SJCRH30 (cell line): ENCODE measurements at places on chromosomes 4 and X. TPM values are rescaled to one million over a fixed set of nuclear protein-coding genes. Genes with fewer than 3 reads are reported as not detected.

GRCh38 chr4:184815046-184815877, 10.5 kb downstream of the ACSL1 start:
- peak; percentile 69 for DNase-seq

DNA sequence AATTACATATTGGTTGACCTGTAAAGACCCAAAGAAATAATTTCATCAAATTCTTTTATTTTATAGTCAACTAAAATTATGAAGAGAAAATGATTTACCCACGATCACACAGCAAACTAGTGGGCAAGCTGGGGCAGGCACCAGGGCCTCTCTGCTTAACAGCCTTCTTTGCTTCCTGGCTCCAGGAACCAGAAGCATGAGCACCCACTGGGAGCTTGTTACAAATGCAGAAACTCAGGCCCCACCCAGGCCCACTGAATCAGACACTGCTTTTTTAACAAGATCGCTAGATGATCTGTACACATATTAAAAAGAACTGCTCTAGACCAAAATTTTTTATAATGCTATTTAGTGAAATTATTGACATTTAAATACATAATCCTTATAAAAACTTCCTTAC, 95.0 kb downstream of the GEMIN8 start:
- peak; percentile 29 for DNase-seq

- DNase-seq = no peak
Measured at GRCh38 chrX:140149761-140150160, 184.4 kb upstream of the CXorf66 start.

DNA sequence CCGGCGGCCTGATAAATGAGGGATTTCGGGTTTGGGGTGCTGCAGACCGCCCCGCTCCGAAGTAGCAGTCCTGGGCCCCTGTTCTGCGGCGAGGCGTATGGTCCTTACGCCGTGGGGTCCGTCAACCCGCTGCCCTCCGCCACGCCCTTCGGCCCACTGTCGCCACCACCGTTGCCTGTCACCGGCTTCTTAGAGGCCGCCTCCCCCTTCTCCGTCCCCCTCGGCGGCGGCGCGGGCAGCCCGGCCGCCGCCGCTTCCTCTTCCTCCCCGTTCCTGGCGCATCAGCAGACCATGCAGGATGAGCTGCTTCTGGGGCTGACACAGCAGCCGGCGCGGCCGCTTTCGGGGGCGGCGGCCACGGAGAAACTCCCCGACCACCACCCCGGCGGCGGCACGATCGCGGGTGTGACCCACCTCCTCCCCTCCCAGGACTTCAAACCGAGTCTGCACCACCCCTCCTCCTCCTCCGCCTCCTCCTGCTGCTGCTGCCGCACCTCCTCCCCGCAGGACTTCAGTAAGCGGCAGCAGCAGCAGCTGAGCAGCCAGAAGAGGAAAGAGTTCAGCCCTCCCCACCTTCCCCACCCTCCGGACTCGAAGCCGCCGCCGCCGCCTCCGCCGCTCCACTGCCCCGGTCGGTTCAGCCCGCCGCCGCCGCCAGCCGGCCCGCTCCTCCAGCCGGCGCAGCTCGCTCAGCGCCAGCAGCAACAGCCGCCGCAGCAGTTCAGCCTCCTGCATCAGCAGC, 549 bp downstream of the CPEB2 start:
- peak; percentile 63 for DNase-seq

DNA sequence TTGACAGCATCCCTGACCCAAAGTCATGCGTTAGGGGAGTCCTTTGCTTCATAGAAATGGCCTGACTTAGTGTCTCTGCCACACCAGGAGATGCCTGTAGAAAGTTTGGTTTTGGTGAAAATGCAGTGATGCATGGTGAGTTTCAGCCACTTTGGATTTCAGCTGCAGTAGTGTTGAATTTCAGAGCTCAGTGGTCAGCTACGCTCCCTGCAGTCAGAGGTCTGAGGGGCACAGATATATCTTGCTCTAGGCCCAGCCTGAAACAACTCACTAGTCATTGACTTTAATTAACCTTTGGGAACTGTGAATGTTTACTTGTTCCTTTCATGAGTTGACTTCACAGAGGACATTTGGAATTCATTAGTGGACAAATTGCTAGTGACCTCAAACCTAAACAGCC, 17.5 kb downstream of the RBMX2 start:
- DNase-seq = no peak

DNA sequence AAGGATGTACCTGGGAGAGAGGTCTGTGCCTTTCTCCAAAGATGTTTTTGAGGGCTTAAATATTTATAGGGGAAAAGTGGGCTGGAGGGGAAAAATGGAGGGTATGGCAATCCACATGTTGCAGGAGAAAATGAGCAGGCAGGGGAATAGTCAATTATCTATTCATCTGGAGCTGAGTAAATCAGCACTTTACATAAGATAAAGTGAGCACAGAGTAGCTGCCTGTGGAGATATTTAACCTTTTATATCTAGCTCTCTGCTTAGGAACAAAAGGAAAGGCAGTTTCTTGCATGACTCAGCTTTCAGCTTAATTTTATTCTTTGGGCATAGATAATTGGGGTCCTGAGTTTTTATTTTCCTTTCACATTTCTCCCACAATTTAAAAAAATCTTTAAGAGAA, 93.6 kb upstream of the NPY2R start:
- no peak for DNase-seq

DNA sequence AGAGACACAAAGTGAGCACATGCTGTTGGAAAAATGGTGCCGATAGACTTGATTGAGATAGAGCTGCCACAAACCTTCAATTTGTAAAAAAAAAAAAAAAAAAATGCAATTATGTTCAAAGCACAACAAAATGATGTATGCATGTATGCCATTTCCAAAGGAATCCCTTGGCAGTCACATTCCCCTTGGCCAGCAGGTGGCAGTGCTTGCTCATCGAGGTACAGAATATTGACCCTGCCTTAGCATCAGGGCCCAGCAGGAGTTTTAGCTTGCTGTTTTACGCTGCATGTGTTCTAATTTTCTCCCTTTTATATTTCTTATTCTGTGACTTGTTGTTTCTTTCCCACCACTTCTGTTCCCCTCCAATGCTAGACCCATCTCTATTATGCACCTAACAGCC, 34.5 kb upstream of the CYBB start:
- DNase-seq = peak; percentile 33

- DNase-seq = peak; percentile 4
Measured at GRCh38 chr4:76657443-76657842, 222.4 kb downstream of the SHROOM3 start.

DNA sequence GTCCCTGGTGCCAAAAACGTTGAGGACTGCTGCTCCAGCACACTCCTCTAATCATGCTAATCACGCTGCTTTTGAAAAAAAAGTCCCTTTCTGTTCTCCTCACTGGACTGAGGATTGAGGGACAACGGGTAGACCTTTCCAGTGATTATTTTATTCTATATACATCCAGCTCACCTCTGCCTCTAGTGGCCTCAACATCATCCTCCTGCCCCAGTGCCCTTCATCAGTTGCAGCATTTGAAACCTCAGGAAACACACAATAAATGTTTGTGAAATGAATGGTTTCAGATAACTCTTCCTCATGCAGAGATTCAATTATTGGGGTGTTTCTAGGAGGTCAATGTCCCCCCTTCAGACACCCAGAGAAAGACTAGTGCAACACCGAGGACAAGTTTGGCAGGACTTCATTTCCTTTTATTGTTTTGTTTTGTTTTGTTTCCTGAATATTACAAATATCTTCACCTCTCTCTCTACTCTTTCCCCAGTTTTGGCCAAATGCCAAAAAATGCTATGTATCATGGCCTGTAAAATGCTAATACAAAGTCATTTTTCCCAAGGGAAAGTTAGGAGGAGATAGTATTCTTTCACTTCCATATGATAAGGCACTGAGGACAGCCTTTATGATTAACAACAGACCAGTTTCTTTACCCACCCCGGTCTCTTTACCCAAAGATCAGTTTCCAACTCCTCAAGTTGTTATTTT, 460.1 kb upstream of the SLIT2 start:
- no peak for DNase-seq

DNA sequence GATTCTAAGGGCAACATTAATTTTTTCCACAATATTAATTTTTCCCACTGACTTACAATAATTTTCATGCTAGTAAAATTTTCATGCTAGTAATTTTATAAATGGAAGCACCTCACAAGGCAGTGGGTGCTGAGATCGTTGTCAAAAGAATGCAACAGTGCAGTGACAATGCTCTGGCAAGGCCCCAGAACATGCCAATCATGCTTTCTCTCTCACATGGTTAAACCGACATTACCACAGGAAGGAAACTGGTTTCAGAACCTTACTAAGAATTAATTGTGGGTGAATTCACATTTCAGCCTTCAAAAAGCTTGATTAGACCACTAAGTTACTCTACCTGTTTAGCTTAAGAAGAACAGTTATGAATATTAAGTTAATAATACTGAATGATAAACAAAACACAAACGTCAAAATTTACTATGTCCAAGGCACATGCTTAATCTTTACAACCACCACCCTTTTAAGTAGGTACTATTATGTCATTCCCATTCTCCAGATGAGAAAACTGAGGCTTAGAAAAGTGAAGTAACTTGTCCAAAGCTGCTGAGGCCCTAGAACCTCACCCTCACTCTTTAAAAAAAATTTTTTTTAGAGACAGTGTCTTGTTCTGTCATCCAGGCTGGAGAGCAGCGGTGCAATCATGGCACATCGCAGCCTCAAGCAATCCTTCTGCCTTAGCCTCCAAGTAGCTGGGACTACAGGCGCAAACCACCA, 10.0 kb upstream of the OPHN1 start:
- no peak for DNase-seq

GRCh38 chr4:136281307-136281706, 1251.0 kb downstream of the PCDH18 start:
- no peak for DNase-seq

DNA sequence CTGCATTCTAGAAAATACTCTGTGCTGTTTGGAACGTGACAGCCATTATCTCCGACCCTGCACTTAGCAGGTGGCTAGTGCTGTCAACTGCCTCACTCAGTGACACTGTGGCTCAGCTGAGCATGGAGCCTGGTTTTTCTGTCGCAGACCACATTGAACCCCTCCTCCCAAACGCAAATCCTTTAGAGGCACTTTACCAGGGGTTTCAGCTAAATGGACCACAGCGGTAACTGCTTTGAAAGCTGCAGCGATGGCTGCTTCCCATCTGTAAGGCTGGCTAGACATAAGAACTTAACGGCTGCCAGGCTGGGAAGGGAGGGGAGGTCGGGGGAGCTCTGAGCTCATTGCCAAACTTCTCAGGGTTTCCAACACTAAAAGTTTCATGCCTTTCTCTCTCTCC, 8.1 kb downstream of the SLC34A2 start:
- no peak for DNase-seq

- no peak for DNase-seq
Measured at GRCh38 chr4:176406297-176406696, 86.5 kb downstream of the SPCS3 start.

- DNase-seq = no peak
Measured at GRCh38 chrX:87140800-87141483, 376.7 kb upstream of the KLHL4 start.

- peak; percentile 76 for DNase-seq
Measured at GRCh38 chr4:8409264-8410065, 31.1 kb downstream of the ACOX3 start.

DNA sequence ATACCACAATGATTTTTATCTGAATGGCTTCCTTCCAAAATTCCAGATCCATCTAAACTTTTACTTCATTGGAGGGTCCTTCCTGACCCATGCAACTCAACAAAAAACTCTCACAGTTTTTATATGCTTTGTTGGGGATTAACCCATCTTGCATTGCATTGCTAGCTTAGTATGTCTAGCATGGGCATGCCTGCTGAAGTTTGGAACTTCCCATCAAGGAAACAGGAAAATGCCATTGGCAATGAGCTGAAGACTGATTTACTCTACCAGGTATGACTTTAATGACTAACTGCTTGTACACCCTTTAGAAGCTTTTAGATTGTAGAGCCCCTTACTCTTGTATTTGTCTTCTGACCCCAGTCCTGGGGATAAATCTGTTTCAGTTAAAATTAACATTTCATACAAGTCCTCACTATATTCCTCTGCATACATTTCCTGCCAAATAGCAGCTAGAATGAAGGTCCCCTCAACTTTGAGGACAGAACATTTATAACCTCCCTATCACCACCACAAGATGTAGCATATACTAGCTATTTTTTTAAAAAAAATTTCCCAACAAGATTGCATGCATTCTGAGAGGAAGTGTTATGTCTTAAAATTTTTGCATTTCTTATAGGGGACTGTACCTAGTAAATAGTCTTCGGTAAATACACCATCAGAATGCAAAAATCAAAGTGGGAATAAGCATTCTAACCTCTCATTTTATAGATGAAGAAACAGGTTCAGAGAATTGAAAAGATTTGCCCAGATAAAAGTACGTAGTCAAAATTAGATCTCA, 52.5 kb upstream of the ATXN3L start:
- DNase-seq = no peak

- no peak for DNase-seq
Measured at GRCh38 chrX:107632346-107632745, 4.0 kb downstream of the PRPS1 start.

The RS1 gene
- total RNA-seq = not detected in 2 replicates

The HSPA4L gene
- total RNA-seq = 4.7 and 4.8 TPM in 2 replicates

The NPY1R gene
- 0.02 TPM in 1 of 2 replicates, not detected in the other for total RNA-seq

The DOCK11 gene
- 17.3 and 18.0 TPM in 2 replicates for total RNA-seq

The STAG2 gene
- total RNA-seq = 260 and 299 TPM in 2 replicates

The ZNF595 gene
- total RNA-seq = 24.3 and 27.2 TPM in 2 replicates

The CXCL1 gene
- total RNA-seq = 0.23 TPM in 1 of 2 replicates, not detected in the other

The SPIN4 gene
- 31.1 and 36.0 TPM in 2 replicates for total RNA-seq

The MAGEA2B gene
- total RNA-seq = 2.2 and 4.7 TPM in 2 replicates

The SSX4 gene
- not detected in 2 replicates for total RNA-seq

The ZNF711 gene
- 28.8 and 32.7 TPM in 2 replicates for total RNA-seq

The RIBC1 gene
- total RNA-seq = 0.32 and 0.33 TPM in 2 replicates

The NAP1L2 gene
- total RNA-seq = not detected in 2 replicates

The HSD17B13 gene
- total RNA-seq = 0.10 TPM in 1 of 2 replicates, not detected in the other

The SH3D19 gene
- 3.8 and 4.7 TPM in 2 replicates for total RNA-seq
